T-helper 1 cell (primary cell): ENCODE measurements at places on chromosomes 16 and 17.

GRCh38 chr17:43864161-43864984 lies 17.4 kb downstream of the CD300LG start:
- no peak for DNase-seq

DNA sequence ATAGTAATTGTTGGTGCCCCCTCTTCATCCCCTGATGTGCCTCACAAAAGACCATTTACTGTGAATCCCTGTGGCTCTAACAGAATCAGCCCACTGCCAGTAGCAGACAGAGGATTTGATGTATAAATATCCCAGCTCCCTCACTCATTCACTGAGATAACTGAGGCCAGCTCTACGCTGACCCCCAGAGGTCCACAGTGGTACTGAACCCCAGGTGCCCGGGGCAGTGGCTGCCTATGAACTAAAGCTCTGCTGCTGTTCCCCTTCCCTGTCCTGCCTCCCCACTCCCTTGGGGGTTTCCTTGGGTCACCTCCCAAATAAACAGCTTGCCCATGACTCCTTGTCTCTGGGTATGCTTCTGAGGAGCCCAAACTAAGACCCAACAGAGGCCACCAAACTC lies 295.8 kb downstream of the FOXL1 start:
- DNase-seq, result no peak

GRCh38 chr16:11257131-11257938 lies 1.3 kb upstream of the SOCS1 start:
- peak; percentile 82 for DNase-seq

DNA sequence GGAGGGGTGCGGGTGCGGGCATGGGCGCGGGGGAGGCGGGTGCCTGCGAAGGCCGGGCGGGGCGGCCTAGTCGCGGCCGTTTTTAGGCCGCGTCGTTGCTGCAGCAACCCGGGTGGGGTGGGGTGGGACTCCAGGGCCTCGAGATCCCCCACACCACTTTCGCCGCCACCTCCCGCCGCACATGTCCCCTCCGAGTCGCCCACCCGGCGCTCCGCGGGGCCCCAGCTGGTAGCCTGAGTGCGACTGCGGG lies 11.3 kb downstream of the TBX2 start:
- no peak for DNase-seq

DNA sequence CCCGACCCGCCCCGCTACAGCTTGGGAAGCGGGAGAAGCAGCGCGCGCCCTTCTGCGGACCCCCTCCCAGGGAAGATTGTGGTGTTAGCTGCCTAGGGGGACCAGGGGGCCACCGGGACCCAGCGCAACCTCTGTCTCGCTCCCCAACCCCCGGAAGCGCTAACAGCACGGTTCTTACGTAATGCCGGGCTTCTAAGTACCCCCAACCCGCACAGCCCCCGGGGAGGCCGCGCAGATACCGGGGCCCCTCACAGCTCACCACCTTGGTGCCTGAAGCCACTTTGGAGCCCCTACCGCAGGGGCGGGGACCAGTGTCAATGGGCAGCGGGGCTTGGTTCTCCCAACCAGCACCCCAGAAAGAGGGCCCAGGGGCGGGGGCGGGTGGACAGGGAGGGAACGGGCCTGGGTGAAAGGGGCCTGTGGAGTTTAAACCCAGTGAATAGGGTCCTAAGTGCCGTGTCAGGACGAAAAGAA lies 348 bp downstream of the MPP2 start:
- no peak for DNase-seq

- no peak for DNase-seq
Measured at GRCh38 chr17:37671028-37671823, 28.0 kb upstream of the DDX52 start.

DNA sequence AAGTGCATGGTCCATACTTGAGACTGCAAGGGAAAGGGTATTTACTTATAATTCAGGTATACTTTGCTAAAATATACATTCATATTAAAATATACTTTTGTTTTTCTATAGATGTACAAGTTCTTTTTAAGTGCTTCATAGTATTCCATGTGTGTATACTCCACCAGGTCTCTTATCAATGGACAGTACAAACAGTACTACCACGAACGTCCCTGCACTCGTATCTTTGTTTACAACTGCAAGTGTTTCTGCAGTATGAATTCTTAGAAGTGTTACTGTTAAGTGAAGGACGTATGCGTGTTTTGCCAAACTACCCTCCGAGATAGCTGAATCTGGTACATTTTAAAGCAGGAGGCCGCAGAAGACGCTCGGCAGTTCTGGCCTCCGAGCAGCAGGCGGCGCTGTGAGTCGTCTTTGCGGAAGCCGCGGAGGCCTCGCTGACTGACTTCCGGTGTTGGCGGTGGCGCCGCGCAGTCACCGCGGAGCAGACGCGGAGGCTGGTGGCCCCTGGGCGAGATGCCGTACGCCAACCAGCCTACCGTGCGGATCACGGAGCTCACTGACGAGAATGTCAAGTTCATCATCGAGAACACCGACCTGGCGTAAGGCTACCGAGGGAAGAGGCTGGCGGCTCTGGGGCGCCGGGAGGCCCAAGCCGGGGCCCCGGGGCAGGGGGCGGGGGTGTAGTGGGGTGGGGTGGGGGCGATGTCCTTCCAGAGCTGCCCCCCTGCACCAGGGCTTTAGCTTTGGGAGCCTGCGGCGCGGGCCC lies at the start of gene POLR2C:
TSS of gene POLR2C (plus strand) at position 471 of the 769 bp plus-strand sequence. CDS start at position 517, 46 bp downstream.
- peak; percentile 87 for DNase-seq

DNA sequence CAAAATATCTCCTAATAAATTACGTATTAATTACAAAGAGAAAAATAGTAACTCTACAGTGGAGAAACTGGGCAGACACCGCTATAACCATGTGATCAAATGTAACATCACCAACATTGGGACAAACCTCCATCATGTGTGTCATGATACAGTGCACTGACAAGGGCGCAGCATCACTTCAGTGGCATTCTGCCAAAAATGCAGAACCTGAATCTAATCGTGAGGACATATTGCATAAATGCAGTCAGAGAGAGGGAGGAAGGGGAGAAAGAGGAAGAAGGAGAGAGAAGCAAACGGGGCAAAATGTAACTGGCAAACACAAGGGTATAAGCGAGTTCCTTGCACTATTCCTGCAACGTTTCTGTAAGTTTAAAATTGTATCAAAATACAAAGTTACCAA lies 74.2 kb upstream of the MARCHF10 start:
- no peak for DNase-seq

DNA sequence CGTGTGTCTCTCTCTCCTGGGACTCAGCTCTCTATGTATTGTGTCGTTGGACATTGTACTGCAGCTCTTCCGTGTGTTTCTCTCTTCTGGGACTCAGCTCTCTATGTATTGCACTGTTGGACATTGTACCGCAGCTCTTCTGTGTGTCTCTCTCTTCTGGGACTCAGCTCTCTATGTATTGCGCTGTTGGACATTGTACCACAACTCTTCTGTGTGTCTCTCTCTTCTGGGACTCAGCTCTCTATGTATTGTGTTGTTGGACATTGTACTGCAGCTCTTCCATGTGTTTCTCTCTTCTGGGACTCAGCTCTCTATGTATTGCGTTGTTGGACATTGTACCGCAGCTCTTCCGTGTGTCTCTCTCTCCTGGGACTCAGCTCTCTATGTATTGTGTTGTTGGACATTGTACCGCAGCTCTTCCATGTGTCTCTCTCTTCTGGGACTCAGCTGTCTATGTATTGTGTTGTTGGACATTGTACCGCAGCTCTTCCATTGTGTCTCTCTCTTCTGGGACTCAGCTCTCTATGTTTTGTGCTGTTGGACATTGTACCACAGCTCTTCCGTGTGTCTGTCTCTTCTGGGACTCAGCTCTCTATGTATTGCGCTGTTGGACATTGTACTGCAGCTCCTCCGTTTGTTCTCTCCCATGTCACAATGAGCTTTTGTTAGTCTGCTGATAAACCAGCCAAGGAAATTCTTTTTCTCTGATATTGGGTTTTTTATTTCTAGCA lies 84.8 kb downstream of the RPTOR start:
- DNase-seq, result no peak

DNA sequence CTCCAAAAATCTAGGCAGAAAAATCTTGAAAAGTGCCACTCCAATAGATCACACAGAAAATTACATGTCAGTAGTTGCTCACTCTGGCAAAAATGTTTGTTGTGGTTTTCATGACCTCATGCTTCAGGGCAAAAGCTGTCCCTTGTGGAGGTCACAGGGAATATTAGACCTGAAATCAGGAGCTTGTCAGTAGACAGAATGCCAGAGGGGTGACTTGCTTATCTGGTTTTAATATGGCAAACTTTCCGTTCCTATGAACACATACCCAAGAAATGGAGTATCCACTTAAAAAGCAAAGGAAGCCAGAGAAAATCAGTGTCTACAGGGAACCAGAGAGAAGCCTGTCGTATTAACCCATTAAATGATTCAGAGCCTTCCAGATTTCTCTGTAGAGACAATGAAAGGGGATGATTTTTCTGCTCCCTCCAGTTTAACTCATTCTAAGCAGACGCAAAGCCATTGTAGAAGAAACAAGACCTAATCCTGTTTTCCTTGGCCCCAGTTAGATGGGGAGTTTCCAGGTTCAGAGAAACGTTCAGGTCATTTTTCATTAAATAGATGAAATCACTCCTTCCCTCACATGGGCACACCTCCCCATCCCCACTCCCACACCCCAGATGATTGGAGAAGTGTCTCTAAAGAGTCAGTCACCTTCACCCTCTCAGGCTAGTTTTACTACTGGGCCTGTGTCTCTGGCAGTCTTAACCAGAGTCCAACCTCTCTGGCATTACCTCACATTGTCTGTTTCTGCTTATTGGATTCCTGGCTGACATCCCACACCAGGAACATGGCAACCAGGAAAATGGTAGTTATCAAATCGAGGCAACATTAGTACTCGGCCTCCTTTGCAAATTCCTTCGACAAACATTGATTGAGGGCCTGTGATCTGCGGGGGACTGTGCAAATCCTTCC lies 6.0 kb downstream of the SOX9 start:
- DNase-seq, result no peak

DNA sequence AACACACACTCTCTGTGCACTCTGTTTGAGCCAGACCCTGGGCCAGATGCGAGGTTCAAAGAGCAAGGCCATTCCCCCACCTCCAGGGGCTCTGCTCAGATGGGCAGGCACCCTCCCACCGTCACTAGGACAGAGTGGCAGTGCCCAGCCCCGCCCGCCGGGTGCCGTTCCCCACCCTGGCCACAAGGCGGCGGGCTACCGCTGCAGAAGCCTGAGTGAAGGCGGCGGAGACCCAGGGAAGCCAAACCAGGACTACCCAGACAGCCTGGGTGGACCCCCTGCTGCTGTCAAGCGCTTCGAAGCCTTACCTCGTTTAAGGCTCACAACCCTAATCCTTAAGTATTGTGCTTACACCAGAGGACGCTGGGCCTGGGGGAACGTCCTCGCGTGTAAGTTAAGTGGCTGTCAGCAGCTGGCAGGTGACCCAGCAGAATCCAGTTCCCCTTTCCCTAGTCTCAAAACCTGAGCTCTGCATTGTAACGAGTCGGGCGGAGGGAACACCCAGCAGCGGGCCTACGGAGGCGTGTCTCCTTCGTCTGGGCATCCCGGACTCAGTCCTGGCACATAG lies 4.5 kb downstream of the ARHGAP27 start:
- DNase-seq, result peak; percentile 66

GRCh38 chr17:82297280-82297713 lies 20.1 kb downstream of the CD7 start:
- peak; percentile 96 for DNase-seq

DNA sequence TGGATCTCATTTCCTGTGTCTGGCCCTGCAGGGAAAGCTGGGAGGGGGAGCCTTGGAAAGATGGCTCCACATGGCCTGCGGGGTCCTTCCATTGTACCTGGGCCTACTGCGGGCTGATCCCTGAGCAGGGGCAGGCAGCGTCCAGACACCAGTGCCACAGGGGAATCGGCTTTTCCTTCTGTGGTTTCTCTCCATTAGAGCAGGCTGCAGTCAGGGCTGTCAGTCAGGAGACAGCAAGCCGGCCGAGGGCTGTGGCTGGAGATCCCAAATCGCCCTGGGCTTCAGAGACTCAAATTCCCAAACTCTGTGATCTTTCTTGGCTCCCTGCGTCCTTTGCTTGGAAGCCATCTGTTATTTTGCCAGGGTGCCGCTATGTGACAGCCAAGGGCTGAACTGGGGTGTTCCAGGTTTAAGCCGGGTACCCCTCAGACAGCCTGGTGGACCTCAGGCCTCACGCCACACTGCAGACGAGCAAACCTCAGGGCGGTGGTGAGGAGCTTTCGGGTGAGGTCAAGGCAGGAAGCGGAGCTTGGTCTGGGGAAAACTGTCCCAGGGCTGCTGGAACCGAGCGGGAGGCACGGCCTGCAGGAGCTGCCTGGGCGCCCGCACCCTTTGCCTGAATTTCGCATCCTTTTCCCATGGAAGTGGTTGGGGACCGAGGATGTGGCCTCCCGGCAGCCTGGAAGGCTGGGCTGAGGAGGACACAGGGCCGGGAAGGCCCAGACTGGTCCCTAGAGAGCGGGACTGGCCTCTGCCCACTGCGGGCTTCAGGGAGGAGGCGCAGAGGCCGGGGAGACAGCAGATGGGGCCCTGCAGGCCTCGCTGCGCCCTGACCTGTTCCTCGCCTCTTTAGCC lies 1.5 kb upstream of the CPNE7 start:
- no peak for DNase-seq

DNA sequence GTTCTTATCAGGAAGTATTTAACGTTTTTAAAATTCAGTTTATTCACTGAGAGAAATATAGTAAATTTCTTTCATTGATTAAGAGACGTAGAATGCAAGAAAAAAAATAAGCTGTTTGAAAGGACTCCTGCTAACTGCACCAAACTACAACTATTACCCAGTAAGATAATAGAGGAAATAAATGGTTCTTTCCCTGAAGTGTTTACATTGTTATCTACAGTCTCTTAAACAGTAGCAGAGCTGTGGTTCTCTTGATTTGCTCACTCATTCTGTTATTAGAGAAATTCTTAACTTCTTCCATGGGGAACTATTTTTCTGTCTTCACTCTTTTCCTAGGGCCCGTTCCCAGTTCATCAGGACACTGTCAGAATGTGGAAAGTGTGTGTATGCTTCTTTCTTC lies 973.0 kb downstream of the KCNJ2 start:
- no peak for DNase-seq

- no peak for DNase-seq
Measured at GRCh38 chr16:24141917-24142316, 114.2 kb upstream of the CACNG3 start.

DNA sequence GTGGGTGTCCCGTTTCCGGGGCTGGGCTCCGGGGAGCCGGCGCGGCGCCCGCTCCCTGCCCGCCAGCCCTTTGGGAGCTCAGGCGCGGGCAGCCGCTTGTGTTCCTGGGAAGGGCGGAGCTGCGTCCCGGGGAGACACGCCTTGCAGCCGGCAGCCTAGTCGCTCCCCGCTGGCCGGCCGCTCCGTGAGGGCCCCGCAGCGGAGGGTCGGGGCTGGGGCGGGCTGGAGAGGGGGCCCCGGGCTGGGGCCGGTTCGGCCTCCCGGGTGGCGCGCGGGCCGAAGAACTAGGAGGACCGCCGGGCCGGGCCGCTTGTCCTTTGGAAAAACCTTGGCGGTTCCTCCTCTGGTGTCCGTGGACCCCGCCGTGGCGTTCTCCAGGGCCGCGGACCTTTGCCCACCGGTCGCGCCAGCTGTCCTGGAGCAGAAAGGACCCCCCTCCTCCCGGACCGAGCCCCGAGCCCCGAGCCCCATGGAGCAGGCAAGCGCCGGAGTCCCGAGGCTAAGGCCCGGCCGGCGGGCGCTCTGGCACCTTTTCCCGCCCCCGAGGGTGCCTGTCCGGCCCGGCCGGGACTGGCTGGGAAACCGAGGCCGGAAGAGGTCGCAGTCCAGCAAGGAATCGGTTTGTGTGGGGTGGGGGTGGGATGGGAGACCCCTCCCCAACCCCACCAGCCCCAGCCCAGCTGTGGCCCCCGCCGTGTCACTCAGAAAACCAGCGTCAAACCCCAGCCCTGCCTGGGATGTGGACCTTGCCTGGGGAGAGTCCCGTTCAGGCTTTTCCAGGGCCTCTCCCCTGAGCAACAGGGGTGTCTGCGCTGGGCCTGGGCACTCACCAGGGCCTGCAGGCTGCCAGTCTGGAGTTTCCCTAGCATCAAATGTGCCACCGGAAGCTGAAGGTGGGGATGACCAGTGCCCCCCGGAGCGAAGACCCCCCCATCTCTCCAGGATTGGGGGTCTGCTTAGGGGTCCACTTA lies 6.8 kb upstream of the TBC1D3B start:
- no peak for DNase-seq
